ENCODE measurements at places on chromosomes 13 and 19.

GRCh38 chr19:53541971-53542370 lies 4.0 kb downstream of the ZNF331 start:
- no peak for DNase-seq

GRCh38 chr19:50040967-50041366 lies 15.2 kb downstream of the ZNF473 start:
- DNase-seq: no peak

- no peak for DNase-seq
Observed at GRCh38 chr13:80454245-80454644, 113.3 kb upstream of the SPRY2 start.

DNA sequence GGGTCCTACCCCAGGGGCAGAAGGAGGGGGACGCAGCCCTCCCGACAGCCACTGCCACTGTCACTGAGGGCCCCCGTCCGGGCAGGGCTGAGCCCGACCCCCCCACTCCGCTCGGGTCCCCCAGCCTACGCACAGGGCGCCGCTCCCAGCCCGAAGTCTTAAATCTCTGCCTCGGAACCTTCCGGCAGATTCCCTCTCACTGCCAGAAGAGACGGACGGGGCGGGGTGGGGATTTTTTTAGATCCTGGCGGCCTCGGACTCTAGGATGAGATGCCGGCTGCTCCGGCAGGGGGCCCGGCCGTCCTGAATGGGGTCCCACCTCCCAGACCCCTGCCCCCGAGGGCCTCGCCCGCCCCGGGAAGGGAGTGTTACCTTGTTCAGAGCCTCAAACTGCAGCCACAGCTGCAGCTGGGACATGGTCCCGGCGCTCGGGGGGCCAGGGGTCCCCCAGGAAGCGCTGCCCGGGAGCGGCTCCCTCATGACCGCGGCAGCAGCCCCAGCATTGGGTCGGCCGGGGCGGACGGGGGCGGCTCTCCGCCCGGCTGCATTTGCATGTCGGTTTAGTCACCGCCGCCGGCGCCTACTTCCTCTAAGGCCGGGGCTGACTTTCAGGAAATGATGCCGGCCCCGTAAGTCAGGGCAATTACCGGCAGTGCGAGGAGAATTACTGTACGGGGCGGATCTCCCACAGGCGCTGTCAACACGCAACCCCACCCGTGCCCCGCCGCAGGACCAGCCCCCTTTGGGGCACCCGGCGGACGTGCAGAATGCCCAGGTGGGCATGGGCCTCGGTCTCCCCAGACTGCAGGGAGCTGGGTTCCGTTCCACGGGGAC lies 28.1 kb downstream of the GPX4 start:
- peak; percentile 58 for DNase-seq

GRCh38 chr13:113550453-113550852 lies 34.1 kb upstream of the TFDP1 start:
- DNase-seq: no peak

- DNase-seq: no peak
Observed at GRCh38 chr13:57784633-57785032, 153.1 kb downstream of the PCDH17 start.

- no peak for DNase-seq
Observed at GRCh38 chr13:104286566-104287290, 1220.5 kb upstream of the SLC10A2 start.

DNA sequence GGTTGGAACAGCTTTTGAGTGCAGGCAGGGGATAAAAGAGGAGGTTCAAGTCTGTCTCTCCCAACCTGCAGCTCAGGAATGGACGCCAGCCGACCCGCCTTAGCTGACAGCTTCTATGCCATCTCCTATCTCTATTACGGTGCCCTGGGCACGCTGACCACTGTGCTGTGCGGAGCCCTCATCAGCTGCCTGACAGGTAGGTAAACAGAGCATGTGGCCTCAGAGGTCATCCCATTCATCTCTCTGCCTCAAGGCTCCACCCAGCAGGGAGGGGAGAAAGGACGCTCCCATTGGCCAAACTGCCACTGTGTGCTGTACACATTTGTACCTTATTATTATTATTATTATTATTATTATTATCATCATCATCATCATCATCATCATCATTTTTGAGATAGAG lies 16.5 kb downstream of the SLC5A5 start:
- DNase-seq: no peak

DNA sequence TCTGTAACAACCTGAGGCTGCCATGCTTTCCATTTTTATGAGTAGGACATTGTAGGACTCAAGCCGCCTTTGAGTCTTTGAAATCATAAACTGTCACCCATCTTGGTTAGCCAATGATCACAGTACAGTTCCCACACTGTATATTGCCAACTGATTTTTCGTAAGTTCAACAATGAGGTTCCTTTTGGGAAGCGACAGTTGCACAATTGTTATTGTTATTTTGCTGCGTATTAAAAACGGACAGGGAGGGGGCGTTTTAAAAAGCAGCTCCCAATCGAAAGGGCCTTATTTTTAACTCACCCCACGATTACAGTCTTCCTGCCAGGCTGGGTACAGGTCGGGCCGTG lies 601 bp downstream of the SLC46A3 start:
- DNase-seq: no peak

GRCh38 chr19:49595819-49596404 lies 4.9 kb downstream of the PRR12 start:
- DNase-seq: no peak

GRCh38 chr13:99367106-99367616 lies 60.0 kb upstream of the GPR183 start:
- no peak for DNase-seq

GRCh38 chr13:44713788-44714469 lies 137.8 kb upstream of the TSC22D1 start:
- peak; percentile 60 for DNase-seq

DNA sequence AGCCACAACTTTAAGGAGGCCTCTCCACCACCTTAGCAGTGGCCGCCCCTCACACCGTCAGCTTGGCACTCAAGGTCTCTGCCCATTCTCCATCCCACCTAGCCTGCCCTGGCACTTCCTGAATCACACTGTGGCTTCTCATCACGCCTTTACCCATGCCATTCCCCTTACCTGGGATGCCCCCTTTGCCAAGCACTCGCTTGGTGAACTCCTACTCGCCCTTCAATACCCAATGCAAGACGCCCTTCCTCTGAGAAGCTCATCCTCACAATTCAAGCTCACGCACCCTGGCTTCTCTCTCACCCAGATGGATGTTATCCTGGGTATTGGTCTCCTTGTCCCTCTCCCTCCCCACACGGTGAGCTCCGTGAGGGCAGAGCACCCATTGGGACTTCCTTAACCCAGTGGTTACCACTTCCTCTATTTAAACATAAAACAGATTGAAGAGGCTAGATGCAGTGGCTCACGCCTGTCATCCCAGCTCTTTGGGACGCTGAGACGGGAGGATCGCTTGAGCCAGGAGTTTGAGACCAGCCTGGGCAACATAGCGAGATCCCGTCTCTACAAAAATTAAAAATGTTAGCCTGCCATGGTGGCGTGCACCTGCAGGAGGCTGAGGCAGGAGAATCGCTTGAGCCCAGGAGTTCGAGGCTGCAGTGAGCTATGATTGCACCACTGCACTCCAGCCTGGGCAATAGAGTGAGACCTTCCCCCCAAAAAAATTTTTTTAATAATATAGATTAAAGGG lies 12.6 kb upstream of the SHD start:
- no peak for DNase-seq

- DNase-seq: no peak
Observed at GRCh38 chr13:70814684-70815083, 706.4 kb upstream of the KLHL1 start.

- peak; percentile 39 for DNase-seq
Observed at GRCh38 chr19:14476673-14477401, 1.7 kb upstream of the PTGER1 start.

DNA sequence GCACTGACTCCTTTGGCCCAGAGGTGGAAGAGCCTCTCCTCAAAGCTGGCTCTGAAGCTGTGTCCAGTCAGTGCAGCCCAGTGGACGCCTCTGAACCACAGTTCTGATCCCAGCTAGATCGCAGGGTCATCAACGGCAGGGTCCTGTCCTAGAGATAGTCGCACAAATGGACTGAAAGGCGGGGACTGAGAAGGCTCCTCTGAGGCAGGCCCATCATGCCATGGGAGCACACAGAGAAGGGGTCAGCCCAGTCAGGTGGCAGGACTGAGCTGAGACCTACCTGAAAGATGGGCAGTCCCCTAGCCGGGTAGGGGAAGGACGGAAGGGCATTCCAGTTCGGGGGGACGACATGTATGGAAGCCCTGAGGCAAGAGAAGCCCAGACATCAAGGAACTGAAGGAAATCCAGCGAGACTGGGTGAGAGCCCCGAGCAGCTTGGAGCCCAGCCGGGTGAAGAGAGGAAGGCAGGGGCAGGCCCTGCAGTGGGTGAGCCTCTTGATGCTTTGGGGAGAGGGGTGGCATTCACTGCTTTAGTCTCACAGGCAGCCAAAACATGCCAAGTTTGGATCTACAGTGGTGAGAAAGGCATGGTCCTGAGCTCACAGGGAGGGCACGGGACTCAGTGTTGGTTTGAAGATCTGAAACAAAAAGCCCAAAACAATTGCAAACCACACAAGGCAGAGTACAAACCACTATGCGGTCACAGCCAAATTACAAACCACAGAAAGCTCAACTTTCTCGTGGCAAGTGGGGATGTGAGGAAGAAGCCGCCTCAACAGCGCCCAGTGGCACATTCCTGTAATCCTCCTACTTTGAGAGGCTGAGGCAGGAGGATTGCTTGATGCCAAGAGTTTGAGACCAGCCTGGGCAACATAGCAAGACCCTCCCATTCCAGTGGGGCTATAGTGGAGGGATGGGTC lies 10.0 kb downstream of the CALM3 start:
- DNase-seq: no peak

GRCh38 chr13:32645854-32646253 lies 59.6 kb downstream of the PDS5B start:
- DNase-seq: no peak

DNA sequence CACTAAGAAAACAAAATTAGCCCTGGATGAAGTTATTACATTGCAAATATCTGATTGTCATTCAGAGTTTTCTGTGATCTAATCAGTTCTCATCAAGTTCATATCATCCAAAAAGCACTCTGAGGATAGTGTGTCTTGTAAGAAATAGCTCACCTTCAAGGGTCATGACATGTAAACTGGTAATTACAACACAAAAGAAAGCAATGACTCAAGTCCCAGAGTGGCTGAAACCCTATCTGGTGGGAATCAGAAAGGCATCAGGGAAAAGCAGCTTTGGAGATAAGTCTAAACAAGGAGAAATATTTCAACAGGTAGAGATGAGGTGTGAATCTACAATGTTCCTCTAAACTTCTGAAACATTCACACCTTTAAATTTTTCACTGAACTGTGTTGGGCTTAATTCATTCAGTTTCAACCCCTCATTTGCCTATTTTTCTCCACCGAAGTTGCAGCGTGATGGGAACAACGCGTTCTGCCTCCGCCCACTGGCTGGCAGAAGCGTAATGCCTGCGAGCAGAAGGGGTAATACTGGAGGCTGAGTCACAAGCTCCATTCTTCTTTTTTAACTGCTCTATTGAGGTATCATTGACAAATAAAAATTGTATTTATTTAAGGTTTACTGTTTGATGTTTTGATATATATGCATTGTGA lies 155.2 kb upstream of the IPO5 start:
- DNase-seq: no peak

GRCh38 chr19:6472713-6473112 lies 8.6 kb downstream of the CRB3 start:
- DNase-seq: no peak

DNA sequence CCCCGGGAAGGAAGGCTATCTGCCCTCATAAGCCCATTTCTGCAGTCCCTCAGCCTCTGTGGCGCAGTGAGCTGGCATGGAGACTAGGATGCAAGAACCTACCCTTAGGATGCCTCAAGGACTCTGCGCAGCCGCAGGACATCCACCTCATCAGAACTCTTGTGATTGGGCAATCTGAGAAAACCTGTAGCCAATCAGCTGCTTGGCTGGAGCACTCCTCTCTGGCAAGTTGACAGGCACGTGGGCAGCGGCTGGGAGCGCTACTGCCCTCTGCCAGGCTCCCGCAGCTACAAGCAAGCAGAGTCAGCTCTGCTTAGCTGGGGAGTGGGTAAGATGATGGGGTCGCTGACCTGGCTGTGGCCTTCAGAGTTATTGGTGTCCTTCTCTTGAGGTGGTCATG lies 1.5 kb upstream of the ECSIT start:
- DNase-seq: peak; percentile 43

- no peak for DNase-seq
Observed at GRCh38 chr19:3100331-3100730, 6.2 kb downstream of the GNA11 start.

GRCh38 chr13:42176294-42176693 lies 95.7 kb upstream of the AKAP11 start:
- no peak for DNase-seq

- no peak for DNase-seq
Observed at GRCh38 chr13:35530147-35530546, 53.7 kb upstream of the MAB21L1 start.

DNA sequence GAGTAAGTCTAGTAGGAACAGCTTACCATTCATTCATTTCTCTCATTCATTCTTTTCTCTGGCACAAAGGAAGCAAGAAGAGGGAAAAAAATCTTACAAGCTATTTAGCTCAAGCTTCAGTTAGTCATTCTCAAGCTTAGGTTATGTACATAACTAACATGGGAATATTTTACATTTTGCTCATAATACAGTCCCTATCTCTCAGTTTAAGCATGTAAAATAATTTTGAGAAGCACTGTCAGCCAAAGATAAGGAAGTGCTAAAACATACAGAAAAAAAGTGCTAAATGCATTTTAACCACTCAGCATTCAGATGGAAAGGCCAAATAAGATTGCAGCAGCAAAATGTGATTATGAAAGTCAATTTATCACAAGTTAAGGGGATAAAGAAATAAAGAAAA lies 7.9 kb downstream of the RBM26 start:
- DNase-seq: no peak

GRCh38 chr13:45303026-45303425 lies 38.0 kb downstream of the TPT1 start:
- DNase-seq: no peak

DNA sequence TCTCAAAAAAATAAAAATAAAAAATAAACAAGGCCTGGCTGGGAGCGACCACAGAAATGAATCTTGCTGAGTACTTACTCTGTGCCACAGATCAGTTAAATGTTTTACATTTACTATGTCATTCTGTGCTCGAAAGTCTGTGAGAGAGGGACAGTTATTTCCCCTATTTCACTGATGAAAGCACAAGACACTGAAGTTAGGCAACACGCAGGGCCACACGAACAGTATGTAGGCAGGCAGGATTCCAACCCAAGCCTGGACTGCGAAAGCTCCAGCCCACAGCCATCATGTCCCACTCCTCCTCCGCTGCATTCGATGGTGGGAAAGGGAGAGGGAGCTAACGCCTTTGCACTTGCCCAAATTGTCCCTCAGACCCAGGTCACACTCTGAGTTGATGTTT lies 34.2 kb downstream of the RUBCNL start:
- DNase-seq: no peak

GRCh38 chr13:46475541-46475991 lies 77.4 kb upstream of the LRCH1 start:
- no peak for DNase-seq

- no peak for DNase-seq
Observed at GRCh38 chr19:38538386-38538785, 79.4 kb downstream of the MAP4K1 start.

DNA sequence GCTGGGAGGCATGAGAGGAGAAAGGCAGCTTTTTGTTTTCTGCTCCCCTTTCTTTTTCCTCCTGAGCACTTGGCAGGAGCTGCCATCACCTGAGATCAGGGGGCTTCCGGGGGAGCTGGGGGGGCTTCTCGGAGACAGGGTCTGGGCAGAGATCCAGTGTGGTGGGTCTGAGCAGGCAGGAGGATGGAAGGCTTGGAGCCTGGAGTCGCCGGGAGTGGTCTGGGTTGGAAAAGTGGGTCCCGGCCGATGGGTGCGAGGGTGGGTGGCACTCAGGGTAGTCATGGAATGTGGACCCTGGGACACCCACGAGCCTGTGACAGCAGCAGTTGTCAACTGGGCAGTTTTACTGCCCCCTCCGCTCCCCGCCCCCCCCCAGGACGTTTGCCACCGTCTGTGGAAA lies 2.2 kb upstream of the ADM5 start:
- no peak for DNase-seq

All from epithelial cell of prostate (primary cell).